ENCODE measurements at places on chromosomes 2 and 18.

GRCh38 chr2:8416001-8416571 is 265.8 kb upstream of the ID2 start:
- DNase-seq = no peak

GRCh38 chr2:233023007-233023760 is 9.3 kb upstream of the NEU2 start:
- DNase-seq = no peak

GRCh38 chr2:108345951-108346350 is 31.8 kb upstream of the SULT1C4 start:
- no peak for DNase-seq

GRCh38 chr2:88053934-88054781 is 1.4 kb downstream of the KRCC1 start:
- DNase-seq = no peak

DNA sequence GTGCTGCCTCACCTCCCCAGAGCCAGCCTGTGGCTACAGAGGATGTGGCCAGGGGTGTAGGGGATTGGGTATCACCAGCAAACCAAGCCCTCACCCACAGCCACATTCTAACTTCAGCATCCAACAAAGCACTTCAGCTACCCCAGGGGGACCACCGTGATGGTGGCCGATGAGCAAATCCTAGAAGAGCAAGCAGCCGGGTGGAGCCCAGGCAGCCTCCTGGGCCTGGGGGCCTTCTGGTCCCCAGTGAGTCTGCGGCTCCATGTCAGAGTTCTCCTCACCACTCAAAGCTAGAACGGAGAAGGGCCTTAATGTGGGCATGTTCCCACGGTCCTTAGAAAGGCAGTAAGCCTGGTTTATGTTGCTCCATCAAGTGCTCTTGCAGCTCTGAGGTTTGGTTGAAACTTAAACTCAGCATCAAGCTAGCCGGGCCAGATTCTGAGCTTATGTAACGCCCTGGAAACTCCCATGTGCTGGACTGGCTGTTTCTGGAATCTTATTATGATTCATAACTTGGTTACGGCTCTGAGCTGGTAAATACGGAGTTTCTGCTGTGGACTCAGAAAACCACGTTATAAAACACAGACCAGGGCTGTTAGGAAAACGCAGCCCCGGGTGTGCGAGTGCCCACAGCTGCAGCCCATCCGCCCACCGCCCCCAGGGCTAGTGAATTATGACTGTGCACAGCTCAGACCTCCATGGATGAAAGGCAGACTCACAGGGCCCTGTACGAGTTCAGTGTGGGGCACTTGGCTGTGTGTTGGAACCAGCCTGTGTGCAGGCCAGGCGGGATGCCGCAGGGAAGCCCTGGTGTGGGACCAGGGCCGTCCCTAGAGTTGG is 99.8 kb downstream of the SEPTIN10 start:
- DNase-seq = no peak
